ENCODE measurements at places on chromosomes 4 and X.

- DNase-seq, result peak; percentile 81
Measured at GRCh38 chrX:154136627-154137161, 7.3 kb upstream of the OPN1LW start.

DNA sequence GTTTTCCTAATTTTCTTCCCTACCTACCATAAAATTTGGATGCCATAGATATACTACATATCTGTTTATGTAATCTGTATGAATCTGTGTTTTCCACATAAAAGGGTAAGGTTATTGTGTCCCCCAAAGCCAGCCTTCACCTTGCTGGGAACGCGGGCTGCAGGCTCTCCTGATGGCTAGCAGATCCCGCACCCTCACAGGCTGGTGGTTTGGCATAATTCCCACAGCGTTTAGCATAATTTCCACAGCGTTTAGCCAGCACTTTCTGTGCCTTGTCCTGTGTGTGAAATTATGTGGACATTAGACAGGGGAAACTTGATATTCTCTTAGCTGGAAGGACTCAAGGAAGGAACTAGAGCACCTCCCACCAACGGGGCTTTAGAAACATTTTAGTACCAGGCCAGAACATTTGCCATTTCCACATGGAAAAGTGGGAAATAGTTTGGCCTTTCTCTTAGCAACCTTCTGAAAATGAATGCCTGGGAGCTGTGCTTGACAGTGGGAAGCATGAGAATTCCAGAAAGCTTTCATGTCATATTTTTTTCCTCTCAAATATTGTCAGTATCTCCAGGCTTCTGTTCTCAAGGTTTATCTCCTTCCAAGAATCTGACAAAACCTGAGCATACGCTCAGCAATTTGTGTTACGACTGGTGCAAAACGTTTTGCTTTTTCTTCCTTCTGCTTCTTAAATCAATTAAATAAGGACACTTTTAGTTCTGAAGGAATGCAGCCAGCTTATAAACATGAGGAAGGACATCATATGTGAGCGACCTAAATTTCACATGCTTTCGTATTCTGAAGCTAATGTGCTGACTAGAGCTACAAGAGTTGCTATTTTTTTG is 67.9 kb downstream of the STK32B start:
- no peak for DNase-seq

DNA sequence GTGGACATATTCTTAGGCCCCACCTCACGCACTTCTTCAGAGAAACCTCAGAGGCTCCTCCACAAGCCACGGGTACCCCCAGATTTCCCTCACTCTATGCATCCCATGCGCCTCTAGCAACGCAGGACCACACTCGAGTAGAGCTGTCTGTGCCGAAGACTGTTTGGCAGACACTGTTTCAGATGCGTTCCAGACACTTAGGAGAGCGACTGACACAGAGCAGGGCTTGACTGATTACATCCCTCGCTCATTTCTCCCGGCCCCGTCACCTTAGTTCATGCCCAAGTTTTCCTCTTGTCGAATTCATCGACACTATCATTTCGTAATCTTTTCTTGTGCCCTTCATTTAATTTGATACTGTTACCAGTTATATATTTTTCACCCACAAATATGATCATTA is 15.0 kb downstream of the SORBS2 start:
- DNase-seq, result no peak

- DNase-seq, result peak; percentile 56
Measured at GRCh38 chrX:153598541-153599191, at the start of gene CCNQ. Gene CCNQ (minus strand): TSS chrX:153599139. CDS start chrX:153599073, 66 bp downstream.

DNA sequence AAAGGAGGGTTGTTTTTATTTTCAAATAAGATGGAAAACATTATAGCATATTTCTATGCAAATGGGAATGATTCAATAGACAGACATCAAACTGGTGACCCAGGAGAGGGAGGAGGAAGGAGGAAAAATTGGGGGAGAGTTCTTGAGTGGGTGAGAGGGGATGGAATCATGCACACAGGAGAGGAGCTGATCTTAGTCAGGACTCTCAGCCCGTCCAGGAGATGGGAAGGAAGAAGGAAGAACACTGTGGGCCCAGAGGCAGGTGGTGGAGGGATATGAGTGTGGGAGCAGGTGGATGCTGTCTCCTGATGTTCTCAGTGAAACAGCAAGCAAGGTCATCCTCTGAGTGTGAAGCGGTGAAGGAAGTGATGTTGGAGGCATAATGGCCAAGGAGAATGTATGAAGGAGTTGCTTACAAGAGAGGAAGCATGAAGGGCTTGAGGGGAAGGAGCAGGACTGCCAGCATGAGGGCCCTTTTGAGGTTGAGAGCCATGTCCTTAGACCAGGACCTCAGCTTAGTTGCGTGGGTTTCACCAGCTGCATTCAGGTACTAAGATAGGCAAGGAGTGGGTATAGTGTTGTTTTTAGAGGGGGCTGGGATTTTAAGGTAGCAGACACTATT is 161.7 kb upstream of the NAP1L5 start:
- no peak for DNase-seq

- no peak for DNase-seq
Measured at GRCh38 chr4:110751986-110752385, 129.1 kb upstream of the PITX2 start.

GRCh38 chr4:168095776-168096406 is 3.6 kb downstream of the ANXA10 start:
- DNase-seq, result no peak

GRCh38 chr4:78297116-78297800 is 240.1 kb downstream of the FRAS1 start:
- DNase-seq, result no peak

GRCh38 chr4:76559236-76560071 is 124.4 kb downstream of the SHROOM3 start:
- DNase-seq, result no peak

DNA sequence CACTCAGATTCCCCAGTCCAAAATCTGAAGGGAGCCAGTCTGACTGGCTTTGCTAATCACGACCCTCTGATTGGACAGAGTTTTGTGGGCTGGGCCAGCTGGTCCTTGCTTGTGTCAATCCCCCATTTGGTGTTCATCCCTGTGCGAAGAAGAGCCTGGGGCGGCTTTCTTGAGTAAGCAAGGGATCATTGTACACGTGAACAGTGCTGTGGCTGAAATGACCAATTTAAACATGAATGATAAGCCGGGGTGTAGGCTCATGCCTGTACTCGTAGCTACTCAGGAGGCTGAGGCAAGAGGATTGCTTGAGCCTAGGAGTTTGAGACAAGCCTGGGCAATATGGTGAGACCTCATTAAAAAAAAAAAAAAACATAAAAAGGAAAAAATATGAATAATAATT is 379.1 kb downstream of the RAPGEF2 start:
- no peak for DNase-seq

GRCh38 chr4:52059372-52059771 is 8.3 kb downstream of the SPATA18 start:
- no peak for DNase-seq

GRCh38 chrX:72268597-72269365 is 8.3 kb downstream of the RPS4X start:
- no peak for DNase-seq

- DNase-seq, result no peak
Measured at GRCh38 chr4:106160560-106160959, 155.4 kb downstream of the TBCK start.

GRCh38 chrX:11189097-11189496 is 78.0 kb downstream of the HCCS start:
- no peak for DNase-seq

DNA sequence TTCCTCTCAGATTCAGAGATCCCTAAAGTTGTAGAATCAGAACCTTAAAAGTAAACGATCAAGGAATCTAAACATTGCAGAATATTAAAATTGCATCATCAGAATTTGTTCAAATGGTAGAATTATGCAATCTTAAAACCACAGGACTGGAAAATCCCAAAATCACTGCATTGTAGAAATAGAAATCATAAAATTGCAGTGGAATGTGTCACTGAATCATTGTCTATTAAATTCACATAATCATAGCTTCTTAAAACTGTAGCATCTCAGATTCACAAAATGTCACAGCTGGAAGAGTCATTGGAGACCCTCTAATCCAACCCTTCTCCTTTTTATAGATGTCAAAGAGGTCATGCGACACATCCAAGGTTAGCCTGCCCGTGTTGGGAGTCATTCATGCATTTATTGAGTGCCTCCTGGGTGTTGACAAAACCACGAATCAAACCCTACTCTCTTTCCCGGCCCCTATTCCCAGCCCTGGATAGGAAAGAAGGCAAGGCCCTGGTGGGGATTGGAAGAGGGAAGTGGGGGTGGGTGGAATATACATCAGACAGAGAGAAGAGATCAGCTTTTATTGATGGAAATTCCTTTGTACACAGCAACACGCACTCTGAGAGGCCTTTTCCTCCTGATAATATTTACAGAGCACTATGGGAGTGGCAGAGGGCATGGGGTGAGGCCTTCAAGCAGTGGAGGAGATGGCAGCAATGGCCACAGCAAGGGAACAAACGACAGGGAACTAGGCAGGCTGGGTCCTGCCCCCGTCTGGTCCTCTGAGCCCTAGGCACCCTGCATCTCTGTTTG is 15.4 kb downstream of the IQSEC2 start:
- DNase-seq, result no peak

- no peak for DNase-seq
Measured at GRCh38 chr4:157170321-157170720, 50.2 kb upstream of the GRIA2 start.

DNA sequence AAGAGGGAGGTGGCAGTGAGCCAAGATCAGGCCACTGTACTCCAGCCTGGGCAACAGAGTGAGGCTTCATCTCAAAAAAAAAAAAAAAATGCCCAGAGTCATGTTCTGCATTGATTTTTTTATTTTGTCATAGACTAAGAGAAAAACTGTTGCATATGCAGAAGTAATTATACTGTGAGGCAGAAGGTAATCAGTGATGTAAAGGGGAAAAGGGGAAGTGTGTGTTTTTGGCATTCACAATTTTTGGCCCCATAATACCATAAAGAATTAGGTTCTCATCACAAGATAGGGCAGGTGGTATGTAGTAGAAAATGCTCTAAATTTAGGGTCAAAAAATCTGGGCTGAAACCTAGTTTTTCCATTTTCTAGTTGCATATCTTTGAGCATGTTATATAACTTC is 47.3 kb upstream of the GAB1 start:
- DNase-seq, result no peak

GRCh38 chr4:68272860-68273259 is 27.4 kb upstream of the TMPRSS11B start:
- no peak for DNase-seq

DNA sequence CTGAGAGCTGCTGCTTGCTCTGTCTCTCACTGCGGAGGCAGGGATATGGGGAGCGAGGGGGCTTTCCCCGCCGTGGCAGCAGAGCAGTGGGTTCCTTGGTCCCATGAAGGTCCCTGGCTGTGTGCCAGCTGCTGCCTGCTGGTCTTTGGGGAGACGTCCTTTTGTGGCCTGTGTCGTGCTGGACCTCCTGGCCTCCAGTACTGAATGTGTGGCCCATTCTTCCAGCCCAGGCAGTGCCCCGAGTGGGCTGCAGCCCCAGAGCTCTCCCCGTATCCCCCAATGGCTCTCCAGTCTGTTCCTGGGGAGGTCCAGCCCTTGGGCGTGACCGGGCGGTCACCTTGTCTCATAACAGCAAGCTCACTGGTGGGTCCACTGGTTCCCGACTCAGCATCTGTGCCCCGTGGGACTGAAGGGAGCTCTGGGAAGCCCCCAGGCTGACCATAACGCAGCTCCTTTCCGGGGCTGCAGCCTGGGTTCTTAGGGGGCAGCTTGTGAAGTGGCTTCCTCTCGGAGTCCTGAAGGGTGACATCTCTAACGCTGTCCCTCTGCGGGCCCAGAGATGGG is 115.6 kb downstream of the SMIM20 start:
- DNase-seq, result peak; percentile 53

DNA sequence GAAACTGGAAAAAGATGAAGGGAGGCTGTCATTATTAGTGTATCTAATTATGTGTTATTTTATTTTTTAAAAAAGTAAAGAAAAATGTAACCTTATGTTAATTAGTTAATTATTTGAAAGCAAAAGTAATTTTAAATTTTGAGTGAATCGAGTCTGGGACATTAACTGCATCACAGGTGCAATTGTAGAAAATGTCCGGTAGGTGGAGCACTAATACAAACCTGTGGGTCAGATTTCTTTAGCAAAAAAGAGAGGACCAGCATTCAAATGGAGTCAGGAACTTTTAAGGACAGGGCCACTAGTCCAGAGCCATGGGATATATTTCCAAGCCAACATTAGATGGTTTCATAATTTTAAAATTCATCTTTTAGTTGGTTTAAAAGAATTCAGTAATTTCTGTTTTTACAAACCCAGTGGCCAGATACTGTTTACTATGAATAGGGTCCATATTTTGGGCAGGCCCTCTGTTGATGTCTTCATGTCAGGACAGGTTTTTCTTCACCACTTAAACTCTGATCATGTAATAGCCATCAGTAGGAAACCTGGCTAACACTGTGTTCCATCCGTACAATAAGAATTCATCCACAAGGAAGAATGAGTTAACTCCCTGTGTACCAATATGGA is 27.2 kb downstream of the BST1 start:
- DNase-seq, result no peak

DNA sequence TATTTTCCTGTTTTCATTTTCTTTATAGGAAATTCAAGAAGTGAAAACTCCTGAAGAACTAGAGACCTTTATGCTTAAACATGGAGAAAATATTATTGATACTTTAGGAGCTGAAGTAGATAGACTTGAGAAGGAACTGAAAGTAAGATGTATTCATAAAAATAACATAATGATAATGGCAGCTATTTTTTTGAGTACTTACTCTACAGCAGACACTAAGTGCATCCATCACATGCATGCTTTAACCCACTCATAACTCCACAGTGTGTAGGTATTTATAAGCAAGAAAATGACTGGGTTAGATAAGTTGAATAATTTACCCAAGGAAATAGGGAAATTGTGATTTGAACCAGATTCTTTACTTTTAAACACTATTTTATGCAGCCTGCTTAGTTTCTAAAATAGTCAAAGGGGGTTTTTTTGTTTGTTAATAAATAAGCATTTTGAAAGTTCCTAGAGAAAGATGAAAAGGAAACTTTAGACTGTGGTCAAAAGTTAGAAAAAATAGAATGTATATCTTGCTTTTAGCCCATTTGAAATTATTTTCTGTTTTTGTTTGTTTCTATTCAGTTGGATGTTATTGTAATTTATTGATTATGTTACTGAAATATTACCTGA is 74.2 kb downstream of the BEND4 start:
- no peak for DNase-seq

GRCh38 chr4:15735536-15735935 is 32.7 kb downstream of the BST1 start:
- no peak for DNase-seq

DNA sequence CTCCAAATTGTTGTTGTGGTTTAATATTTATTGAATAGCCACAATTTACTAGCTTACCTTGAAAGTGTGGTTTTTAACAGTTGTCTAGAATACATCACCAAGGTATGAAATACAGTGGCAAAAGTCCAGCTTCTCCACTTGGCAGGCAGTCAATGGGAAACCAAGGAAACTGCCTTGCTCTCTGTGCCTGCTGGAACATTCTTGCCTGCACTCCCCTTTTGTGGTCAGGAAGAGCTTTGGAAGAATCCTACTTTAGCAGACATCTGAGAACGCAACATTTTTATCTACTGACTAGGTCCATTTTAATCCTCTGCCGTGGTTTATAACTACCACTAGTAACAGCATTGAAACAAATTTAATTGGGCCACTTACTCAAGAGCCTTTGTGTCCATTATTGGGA is 64.5 kb downstream of the TENM3 start:
- no peak for DNase-seq

- DNase-seq, result no peak
Measured at GRCh38 chr4:114384629-114385028, 214.0 kb upstream of the UGT8 start.

GRCh38 chrX:11416600-11416999 is 123.4 kb downstream of the AMELX start:
- DNase-seq, result no peak
